ENCODE measurements at places on chromosomes 3 and 15. TPM values are rescaled to one million over a fixed set of nuclear protein-coding genes. Genes with fewer than 3 reads are reported as not detected.

DNA sequence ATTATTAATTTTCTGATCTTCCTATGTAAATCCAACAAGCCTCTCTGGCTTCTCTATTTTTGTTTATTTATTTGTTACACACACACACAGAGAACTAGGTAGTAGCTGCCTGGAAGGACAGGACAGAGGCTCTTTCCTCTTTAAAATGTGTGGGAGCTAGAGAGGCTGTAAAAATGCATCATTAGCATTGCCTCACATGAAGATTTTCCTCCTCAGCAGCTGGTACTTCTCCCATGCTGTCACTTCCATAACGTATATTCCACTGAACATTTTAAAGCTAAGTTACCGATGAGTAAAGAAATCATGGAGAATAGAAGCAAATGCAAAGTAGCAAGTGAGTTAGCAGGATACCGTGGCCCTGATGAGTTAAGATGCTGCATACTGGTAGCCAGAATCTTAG, 63.9 kb downstream of the IMPG2 start:
- H3K27me3 ChIP-seq: peaks cover 2% of the 10 kb centered on the region
- no peak for DNase-seq
- no peak overlapping the region for H3K27ac ChIP-seq
- no peaks in the 10 kb centered on the region for H3K4me1 ChIP-seq

- no peak overlapping the region for H3K27ac ChIP-seq
- H3K4me3 ChIP-seq: no peak overlapping the region
- DNase-seq: no peak
- H3K36me3 ChIP-seq: no peaks in the 10 kb centered on the region
- no peaks in the 10 kb centered on the region for H3K4me1 ChIP-seq
- H3K27me3 ChIP-seq: no peaks in the 10 kb centered on the region
These were observed 40.0 kb downstream of the PAQR5 start for GRCh38 chr15:69338535-69339213.

DNA sequence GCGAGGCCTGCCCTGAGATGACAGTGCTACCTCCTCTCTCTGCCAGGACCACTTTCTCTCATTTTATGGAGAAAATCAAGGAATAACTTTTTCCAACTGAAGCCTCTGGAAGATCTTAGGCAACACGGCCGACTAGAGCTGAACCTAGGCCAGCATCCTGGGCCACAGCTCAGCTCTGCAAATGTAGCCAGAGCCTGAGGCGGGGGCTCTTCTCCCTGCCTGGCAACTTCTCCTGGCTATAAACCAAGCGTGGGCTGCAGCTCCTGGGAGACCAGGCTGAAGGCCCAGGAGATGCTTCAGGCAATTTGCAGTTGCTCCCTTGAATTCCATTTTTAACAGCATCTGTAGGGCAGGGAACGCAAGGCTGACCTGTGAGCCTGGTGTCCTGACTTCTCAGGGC, 74.9 kb downstream of the CEMIP start:
- H3K4me1 ChIP-seq: peaks cover 5% of the 10 kb centered on the region
- no peak overlapping the region for H3K27ac ChIP-seq
- H3K4me3 ChIP-seq: no peak overlapping the region
- no peaks in the 10 kb centered on the region for H3K36me3 ChIP-seq
- peaks cover 5% of the 10 kb centered on the region for H3K27me3 ChIP-seq
- no peak for DNase-seq

GRCh38 chr3:100776746-100777145, 67.5 kb downstream of the TFG start:
- H3K36me3 ChIP-seq: no peaks in the 10 kb centered on the region
- no peak for DNase-seq
- peaks cover 5% of the 10 kb centered on the region for H3K27me3 ChIP-seq
- H3K4me1 ChIP-seq: no peaks in the 10 kb centered on the region
- no peak overlapping the region for H3K27ac ChIP-seq

GRCh38 chr3:101518421-101518871, 5.4 kb upstream of the SENP7 start:
- no peak overlapping the region for H3K4me3 ChIP-seq
- peaks cover 4% of the 10 kb centered on the region for H3K36me3 ChIP-seq
- DNase-seq: no peak

- no peaks in the 10 kb centered on the region for H3K36me3 ChIP-seq
- peak; percentile 66 for DNase-seq
- peaks cover 6% of the 10 kb centered on the region for H3K4me1 ChIP-seq
- peaks cover 15% of the 10 kb centered on the region for H3K27me3 ChIP-seq
- no peak overlapping the region for H3K27ac ChIP-seq
- no peak overlapping the region for H3K4me3 ChIP-seq
These were observed 70.4 kb downstream of the KLF13 start for GRCh38 chr15:31396881-31397560.

DNA sequence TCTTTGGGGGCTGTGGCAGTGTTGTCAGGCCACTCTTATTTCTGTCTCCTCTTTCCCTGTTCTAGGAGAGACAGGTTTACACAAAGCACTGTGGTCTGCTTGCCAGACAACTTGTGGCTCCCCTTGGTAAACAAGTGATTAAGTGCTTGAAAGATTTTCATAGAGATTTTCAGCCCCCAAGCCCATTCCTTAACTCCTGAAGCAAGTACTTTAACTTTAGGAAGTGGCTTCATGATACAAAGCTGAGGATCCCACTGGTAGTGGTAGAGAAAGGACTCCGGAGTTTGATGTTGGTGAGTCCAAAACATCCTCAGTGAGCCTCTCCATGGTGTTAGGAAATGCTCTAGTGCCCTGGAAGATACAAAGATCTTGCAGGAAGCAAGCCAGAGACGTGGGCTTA, 12.0 kb downstream of the ZBTB38 start:
- H3K27me3 ChIP-seq: peaks cover 6% of the 10 kb centered on the region
- DNase-seq: no peak
- peaks cover 4% of the 10 kb centered on the region for H3K36me3 ChIP-seq
- peaks cover 3% of the 10 kb centered on the region for H3K4me1 ChIP-seq
- no peak overlapping the region for H3K27ac ChIP-seq
- H3K4me3 ChIP-seq: no peak overlapping the region

- H3K27me3 ChIP-seq: no peaks in the 10 kb centered on the region
- no peaks in the 10 kb centered on the region for H3K36me3 ChIP-seq
- DNase-seq: no peak
- no peak overlapping the region for H3K27ac ChIP-seq
- no peaks in the 10 kb centered on the region for H3K4me1 ChIP-seq
These were observed 710.0 kb downstream of the OTOL1 start for GRCh38 chr3:162206648-162207047.

- H3K27ac ChIP-seq: no peak overlapping the region
- H3K36me3 ChIP-seq: peaks cover 17% of the 10 kb centered on the region
- H3K27me3 ChIP-seq: no peaks in the 10 kb centered on the region
- H3K4me3 ChIP-seq: peak overlapping the region; percentile 69
These were observed 15.5 kb downstream of the SRPRB start for GRCh38 chr3:133820889-133821675.

- peaks cover 46% of the 10 kb centered on the region for H3K4me1 ChIP-seq
- DNase-seq: no peak
- no peak overlapping the region for H3K27ac ChIP-seq
- H3K36me3 ChIP-seq: peaks cover 14% of the 10 kb centered on the region
- no peak overlapping the region for H3K4me3 ChIP-seq
These were observed 77.4 kb downstream of the FLNB start for GRCh38 chr3:58085616-58086015.

- no peak for DNase-seq
- H3K27me3 ChIP-seq: peaks cover 17% of the 10 kb centered on the region
- H3K4me1 ChIP-seq: peaks cover 22% of the 10 kb centered on the region
- H3K4me3 ChIP-seq: no peak overlapping the region
- H3K36me3 ChIP-seq: peaks cover 7% of the 10 kb centered on the region
These were observed 27.2 kb downstream of the IQSEC1 start for GRCh38 chr3:13045904-13046568.

- H3K36me3 ChIP-seq: peaks cover 3% of the 10 kb centered on the region
- H3K27ac ChIP-seq: no peak overlapping the region
- H3K4me1 ChIP-seq: no peaks in the 10 kb centered on the region
- no peak overlapping the region for H3K4me3 ChIP-seq
- no peak for DNase-seq
These were observed 72.1 kb downstream of the TLE3 start for GRCh38 chr15:70025413-70026296.

DNA sequence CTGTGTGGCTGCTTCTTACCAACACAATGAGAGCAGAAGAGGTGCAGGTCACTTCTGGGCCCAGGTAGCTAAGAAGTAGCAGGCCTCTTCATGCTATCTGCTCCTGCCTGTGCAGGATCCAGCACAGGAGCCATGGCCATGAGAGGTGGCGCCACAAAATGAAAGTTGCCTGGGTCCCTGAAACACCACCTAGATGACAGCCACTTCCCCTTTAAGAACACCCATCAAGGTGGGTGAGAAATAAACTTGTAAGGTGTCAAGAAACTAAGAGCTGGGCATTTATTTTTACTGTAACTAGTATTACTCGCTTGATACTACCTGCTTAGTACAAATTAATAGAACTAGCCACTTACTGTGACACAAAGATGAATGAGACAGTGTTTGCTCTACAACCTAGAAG, 484.6 kb upstream of the TBL1XR1 start:
- no peaks in the 10 kb centered on the region for H3K36me3 ChIP-seq
- DNase-seq: no peak
- peaks cover 2% of the 10 kb centered on the region for H3K27me3 ChIP-seq
- peaks cover 54% of the 10 kb centered on the region for H3K4me1 ChIP-seq
- no peak overlapping the region for H3K4me3 ChIP-seq

DNA sequence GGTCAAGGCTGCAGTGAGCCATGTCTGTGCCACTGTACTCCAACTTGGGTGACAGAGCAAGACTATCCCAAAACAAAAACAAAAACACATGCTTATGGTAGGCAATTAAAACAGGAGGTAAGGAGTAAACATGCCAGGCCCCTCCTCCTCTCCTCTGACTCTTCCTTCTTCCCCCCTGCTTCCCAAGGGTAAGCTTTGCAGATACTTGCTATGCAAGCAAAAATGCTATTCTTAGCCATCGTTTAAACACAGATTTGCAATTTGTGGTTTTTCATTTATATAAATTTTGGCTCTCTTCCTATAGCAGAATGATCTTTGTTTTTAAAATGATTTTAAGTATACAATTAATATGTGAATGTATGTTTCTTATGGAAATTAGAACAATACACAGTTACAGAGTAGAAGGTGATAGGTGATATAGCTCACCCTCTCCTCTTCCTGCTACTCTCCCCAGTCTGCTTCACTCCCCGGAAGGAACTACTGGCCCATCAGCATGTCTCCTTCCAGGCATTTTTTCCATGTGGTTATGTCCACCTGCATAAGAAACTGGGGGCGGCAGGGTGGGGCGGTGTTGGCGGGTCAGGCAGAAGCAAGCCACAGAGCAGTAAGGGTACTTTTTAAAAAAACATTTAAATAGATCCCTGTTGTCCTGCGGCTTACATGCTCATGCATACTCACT, 42.1 kb downstream of the IGF1R start:
- H3K27ac ChIP-seq: no peak overlapping the region
- no peak overlapping the region for H3K4me3 ChIP-seq
- H3K27me3 ChIP-seq: peaks cover 1% of the 10 kb centered on the region
- H3K4me1 ChIP-seq: peaks cover 38% of the 10 kb centered on the region
- no peak for DNase-seq

DNA sequence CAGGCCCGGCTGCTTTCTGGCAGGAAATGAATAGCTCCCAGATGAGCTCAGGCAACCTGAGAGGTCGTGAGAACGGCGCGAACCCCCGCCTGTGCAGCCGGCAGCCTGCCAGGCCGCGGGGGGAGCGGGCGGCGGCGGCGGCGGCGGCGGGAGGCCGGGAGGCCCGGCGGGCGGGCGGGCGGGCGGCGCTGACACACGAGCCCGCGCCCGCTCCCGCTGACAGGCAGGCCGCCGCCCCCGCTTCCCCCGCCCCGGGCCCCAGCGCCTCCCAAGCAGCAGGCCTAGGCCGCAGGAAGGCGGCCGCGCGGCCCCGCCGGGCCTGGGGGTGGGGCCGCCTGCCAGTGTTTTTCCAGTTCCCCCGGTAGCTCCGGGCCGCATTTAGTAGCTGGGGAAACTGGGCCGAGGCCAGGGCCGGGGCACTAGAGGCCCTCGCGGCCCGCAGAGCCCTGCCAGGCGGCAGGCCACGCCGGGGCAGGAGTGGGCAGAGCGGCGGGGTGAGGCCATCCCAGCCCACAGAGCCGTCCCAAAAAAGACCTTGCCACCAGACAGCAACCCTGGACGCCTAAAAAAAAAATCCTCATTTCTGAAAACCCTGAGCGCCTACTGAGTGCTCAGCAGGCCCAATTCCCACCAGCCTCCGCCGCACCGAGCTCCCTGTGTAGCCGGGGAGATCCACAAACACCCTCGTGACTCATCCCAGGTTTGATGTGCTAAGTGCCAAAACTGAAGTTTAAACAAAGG, 5.6 kb downstream of the HES1 start:
- no peak overlapping the region for H3K4me3 ChIP-seq
- H3K27ac ChIP-seq: peak overlapping the region; percentile 74
- H3K36me3 ChIP-seq: peaks cover 10% of the 10 kb centered on the region
- H3K27me3 ChIP-seq: peaks cover 6% of the 10 kb centered on the region

Gene LTF
- not detected for total RNA-seq

Gene FBXO40
- total RNA-seq: not detected

Gene LRRK1
- 4.8 TPM for total RNA-seq

Gene CPA3
- total RNA-seq: not detected

Gene FANCD2
- 14.5 TPM for total RNA-seq

Gene FRMD4B
- 102 TPM for total RNA-seq

Gene SLC6A1
- 7.5 TPM for total RNA-seq

Gene ALDH1A2
- 2.6 TPM for total RNA-seq

All from endothelial cell (in vitro differentiated cells).